CD8-positive, alpha-beta memory T cell (primary cell): ENCODE measurements at places on chromosomes 4 and X. TPM values are rescaled to one million over a fixed set of nuclear protein-coding genes. Genes with fewer than 3 reads are reported as not detected.
A peak's percentile ranks its signal among the peaks of the same experiment; 100 is the strongest.

GRCh38 chr4:4271912-4272311, 18.0 kb downstream of the LYAR start:
- peaks cover 21% of the 10 kb centered on the region for H3K4me1 ChIP-seq
- DNase-seq, result no peak
- no peaks in the 10 kb centered on the region for H3K27me3 ChIP-seq
- H3K36me3 ChIP-seq, result peaks cover 33% of the 10 kb centered on the region

GRCh38 chrX:24241822-24242648, 71.8 kb downstream of the SUPT20HL2 start:
- H3K27ac ChIP-seq, result no peak overlapping the region
- no peaks in the 10 kb centered on the region for H3K27me3 ChIP-seq
- peak; percentile 22 for DNase-seq
- H3K4me1 ChIP-seq, result no peaks in the 10 kb centered on the region
- H3K4me3 ChIP-seq, result no peak overlapping the region

DNA sequence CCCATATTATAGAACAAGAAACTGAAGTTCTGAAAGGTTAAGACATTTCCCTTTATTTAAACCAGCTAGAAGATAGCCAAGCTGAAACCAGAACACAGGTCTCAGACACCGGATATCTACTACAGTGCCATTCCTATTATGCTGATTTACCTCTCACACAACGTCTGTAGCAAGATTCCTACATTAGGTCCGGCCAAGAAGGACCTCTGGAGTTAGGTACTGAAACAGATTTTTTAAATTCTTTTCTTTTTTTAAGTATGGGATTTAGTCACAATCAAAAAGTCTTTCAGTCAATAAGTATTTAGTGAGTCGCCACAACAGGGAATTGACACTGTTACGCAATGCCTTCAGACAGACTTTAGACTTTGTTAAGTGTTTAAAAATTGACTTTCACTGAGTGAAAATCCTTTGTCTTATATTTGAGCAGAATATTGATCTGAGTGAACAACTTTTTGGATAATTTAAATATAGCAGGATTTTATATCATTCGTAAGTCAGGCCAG, 26.5 kb upstream of the SPANXN4 start:
- H3K4me1 ChIP-seq, result no peaks in the 10 kb centered on the region
- no peak overlapping the region for H3K27ac ChIP-seq
- H3K4me3 ChIP-seq, result no peak overlapping the region

DNA sequence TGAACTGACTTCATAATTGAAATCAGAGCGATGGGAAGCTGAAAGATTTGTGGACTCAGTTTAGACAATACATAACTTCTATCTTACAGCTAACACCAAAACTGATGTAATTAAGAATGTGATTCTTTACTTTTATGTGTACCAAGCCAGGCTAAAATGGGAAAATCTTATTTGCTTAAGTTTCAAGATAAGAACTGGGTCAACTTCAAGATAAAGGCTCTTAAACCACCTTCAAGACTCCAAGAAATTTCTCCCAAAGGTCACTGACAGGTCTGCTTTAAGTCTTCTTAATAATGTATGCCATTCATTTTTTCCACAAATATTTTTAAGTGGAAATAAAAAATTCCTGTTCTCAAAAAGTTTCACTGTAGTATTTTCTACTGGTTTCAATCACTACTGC, 55.5 kb downstream of the DDX60 start:
- H3K4me3 ChIP-seq, result no peak overlapping the region
- no peak overlapping the region for H3K27ac ChIP-seq
- H3K4me1 ChIP-seq, result no peaks in the 10 kb centered on the region
- peaks cover 18% of the 10 kb centered on the region for H3K36me3 ChIP-seq

- peaks cover 7% of the 10 kb centered on the region for H3K4me1 ChIP-seq
- H3K27me3 ChIP-seq, result no peaks in the 10 kb centered on the region
- H3K4me3 ChIP-seq, result no peak overlapping the region
- H3K36me3 ChIP-seq, result no peaks in the 10 kb centered on the region
- no peak for DNase-seq
These were observed 123.6 kb upstream of the CPEB2 start for GRCh38 chr4:14878681-14879080.

- no peaks in the 10 kb centered on the region for H3K36me3 ChIP-seq
- no peak overlapping the region for H3K27ac ChIP-seq
- no peak overlapping the region for H3K4me3 ChIP-seq
- H3K4me1 ChIP-seq, result no peaks in the 10 kb centered on the region
- DNase-seq, result no peak
- H3K27me3 ChIP-seq, result no peaks in the 10 kb centered on the region
These were observed 47.4 kb upstream of the GPM6B start for GRCh38 chrX:13864264-13864663.

- no peaks in the 10 kb centered on the region for H3K4me1 ChIP-seq
- H3K36me3 ChIP-seq, result no peaks in the 10 kb centered on the region
- H3K27ac ChIP-seq, result no peak overlapping the region
- DNase-seq, result no peak
- no peaks in the 10 kb centered on the region for H3K27me3 ChIP-seq
These were observed 595.7 kb upstream of the EPHA5 start for GRCh38 chr4:66266035-66266434.

DNA sequence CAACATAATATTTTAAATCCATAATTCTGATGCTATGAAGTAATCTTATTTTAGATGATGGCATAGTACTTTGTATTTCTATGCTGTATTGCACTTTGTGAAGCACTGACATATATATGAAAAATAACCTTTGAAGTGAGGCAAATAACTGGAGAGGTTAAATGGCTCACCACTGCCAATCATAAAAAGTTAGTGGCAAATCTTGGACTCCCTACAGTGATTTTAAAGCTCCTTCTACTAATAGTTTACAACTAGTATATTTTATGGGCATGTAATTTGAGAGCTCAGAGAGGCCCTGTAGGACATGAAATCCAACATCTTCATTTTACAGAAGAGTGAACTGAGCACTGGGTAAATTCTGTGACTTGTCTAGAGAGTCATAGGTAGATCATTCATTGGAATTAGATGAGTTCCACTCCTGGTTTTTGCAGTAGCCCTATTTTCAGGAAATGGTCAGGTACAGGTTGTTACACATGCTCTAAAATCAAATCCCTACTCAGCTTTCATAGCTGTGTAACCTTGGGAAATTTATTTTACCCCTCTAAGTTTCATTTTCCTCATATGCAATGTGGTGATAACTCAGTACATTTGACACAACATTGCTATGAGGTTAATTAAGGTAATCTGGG, 804 bp upstream of the GC start:
- no peaks in the 10 kb centered on the region for H3K27me3 ChIP-seq
- H3K4me3 ChIP-seq, result no peak overlapping the region
- no peaks in the 10 kb centered on the region for H3K4me1 ChIP-seq
- no peaks in the 10 kb centered on the region for H3K36me3 ChIP-seq

GRCh38 chr4:53161787-53162433, 204.0 kb downstream of the SCFD2 start:
- H3K27ac ChIP-seq, result no peak overlapping the region
- no peak for DNase-seq
- no peak overlapping the region for H3K4me3 ChIP-seq
- no peaks in the 10 kb centered on the region for H3K4me1 ChIP-seq

GRCh38 chrX:129235903-129236302, 287.4 kb downstream of the SMARCA1 start:
- H3K4me1 ChIP-seq, result no peaks in the 10 kb centered on the region
- no peak overlapping the region for H3K4me3 ChIP-seq
- no peaks in the 10 kb centered on the region for H3K36me3 ChIP-seq

DNA sequence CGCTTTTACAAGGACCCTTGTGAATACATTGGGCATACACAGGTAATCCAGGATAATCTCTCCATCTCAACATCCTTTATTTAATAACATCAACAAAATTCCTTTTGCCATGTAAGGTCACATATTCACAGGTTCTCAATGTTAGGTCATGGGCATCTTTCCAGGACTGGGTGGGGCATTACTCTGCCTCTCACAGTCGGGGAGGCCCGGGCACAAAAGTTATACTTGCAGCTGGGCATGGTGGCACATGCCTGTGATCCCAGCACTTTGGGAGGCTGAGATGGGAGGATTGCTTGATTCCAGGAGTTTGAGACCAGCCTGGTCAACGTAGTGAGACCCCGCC, 93.7 kb upstream of the AP1S2 start:
- no peak overlapping the region for H3K4me3 ChIP-seq
- no peaks in the 10 kb centered on the region for H3K27me3 ChIP-seq
- H3K36me3 ChIP-seq, result no peaks in the 10 kb centered on the region
- no peaks in the 10 kb centered on the region for H3K4me1 ChIP-seq
- no peak overlapping the region for H3K27ac ChIP-seq

GRCh38 chr4:90064196-90064595, 63.0 kb upstream of the CCSER1 start:
- H3K4me3 ChIP-seq, result no peak overlapping the region
- no peak for DNase-seq
- no peaks in the 10 kb centered on the region for H3K36me3 ChIP-seq

DNA sequence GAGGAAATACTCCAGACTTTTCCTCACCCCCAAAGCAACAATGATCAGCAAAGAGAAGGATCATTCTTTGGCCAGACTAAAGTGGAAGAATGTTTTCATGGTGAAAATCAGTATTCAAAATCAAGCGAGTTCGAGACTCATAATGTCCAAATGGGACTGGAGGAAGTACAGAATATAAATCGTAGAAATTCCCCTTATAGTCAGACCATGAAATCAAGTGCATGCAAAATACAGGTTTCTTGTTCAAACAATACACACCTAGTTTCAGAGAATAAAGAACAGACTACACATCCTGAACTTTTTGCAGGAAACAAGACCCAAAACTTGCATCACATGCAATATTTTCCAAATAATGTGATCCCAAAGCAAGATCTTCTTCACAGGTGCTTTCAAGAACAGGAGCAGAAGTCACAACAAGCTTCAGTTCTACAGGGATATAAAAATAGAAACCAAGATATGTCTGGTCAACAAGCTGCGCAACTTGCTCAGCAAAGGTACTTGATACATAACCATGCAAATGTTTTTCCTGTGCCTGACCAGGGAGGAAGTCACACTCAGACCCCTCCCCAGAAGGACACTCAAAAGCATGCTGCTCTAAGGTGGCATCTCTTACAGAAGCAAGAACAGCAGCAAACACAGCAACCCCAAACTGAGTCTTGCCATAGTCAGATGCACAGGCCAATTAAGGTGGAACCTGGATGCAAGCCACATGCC, 89.7 kb downstream of the TET2 start:
- no peaks in the 10 kb centered on the region for H3K36me3 ChIP-seq
- no peaks in the 10 kb centered on the region for H3K27me3 ChIP-seq
- no peak overlapping the region for H3K4me3 ChIP-seq

GRCh38 chr4:109559625-109559982, 442 bp upstream of the MCUB start:
- peak overlapping the region; percentile 62 for H3K4me3 ChIP-seq
- DNase-seq, result no peak
- peak overlapping the region; percentile 92 for H3K27ac ChIP-seq
- no peaks in the 10 kb centered on the region for H3K36me3 ChIP-seq

- H3K4me1 ChIP-seq, result no peaks in the 10 kb centered on the region
- H3K4me3 ChIP-seq, result no peak overlapping the region
- no peak overlapping the region for H3K27ac ChIP-seq
- no peaks in the 10 kb centered on the region for H3K36me3 ChIP-seq
These were observed 708.1 kb downstream of the GLUD2 start for GRCh38 chrX:121755541-121755940.

DNA sequence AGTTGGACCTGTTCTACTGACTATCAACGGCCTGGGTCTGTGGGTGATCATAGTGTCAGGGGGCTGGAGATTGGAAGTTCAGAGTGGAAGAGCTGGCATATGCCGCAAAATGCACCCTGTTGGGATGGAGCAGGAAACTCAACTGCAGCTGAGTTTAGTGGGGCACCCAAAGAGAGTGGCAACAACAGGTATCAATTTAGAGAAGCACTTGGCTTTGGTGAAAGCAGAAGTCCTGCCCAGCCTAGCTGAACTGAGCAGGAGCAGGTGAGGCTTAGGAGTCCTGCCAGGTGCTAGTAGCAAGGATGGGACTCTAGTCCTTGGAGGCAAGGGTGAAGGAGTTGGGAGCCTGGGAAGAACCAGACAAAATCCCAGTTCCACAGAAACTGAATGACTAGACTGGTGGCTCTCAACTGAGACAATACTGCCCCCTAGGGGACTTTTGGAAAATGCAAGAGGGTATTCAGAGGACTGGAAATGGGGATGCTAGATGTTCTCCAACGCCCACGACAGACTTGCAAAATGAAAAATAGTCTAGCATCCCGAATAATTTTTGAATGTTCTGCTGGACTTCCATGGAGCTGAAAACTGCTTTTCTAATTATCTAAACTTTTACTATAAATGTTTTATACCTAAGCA, 49.4 kb downstream of the RTL9 start:
- no peaks in the 10 kb centered on the region for H3K4me1 ChIP-seq
- no peaks in the 10 kb centered on the region for H3K36me3 ChIP-seq
- H3K27me3 ChIP-seq, result no peaks in the 10 kb centered on the region
- DNase-seq, result peak; percentile 38
- no peak overlapping the region for H3K27ac ChIP-seq
- H3K4me3 ChIP-seq, result no peak overlapping the region

GRCh38 chrX:23938690-23939089, 30.9 kb downstream of the CXorf58 start:
- DNase-seq, result no peak
- no peak overlapping the region for H3K4me3 ChIP-seq
- no peaks in the 10 kb centered on the region for H3K36me3 ChIP-seq
- H3K27ac ChIP-seq, result no peak overlapping the region

DNA sequence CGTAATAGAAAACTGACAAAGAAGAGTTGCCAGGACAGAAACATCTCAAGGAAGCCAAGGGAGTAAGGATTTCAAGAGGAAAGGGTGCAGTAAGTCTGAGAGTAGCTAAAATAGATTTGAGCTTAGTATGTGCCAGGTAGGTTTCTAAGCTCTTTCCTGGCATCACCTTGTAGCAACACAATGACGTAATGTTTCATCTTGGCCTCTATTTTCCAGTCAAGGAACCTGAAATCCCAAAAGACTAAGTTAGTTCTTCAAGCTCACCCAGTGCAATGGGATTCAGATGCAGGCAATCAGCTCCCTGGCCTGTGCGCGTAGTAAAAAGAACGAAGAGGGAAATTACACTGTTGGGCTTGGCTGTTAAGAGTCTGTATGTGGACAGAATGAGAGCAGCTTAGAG, 586.5 kb upstream of the TENM3 start:
- H3K4me1 ChIP-seq, result no peaks in the 10 kb centered on the region
- H3K36me3 ChIP-seq, result no peaks in the 10 kb centered on the region
- DNase-seq, result no peak
- no peak overlapping the region for H3K27ac ChIP-seq
- H3K4me3 ChIP-seq, result no peak overlapping the region
- H3K27me3 ChIP-seq, result no peaks in the 10 kb centered on the region

- no peak overlapping the region for H3K4me3 ChIP-seq
- no peaks in the 10 kb centered on the region for H3K36me3 ChIP-seq
- H3K27me3 ChIP-seq, result no peaks in the 10 kb centered on the region
- no peak for DNase-seq
- no peaks in the 10 kb centered on the region for H3K4me1 ChIP-seq
These were observed 242.1 kb downstream of the ADAMTS3 start for GRCh38 chr4:72326692-72327632.

ALB gene
- not detected for polyA plus RNA-seq

MTNR1A gene
- not detected for polyA plus RNA-seq

ARSJ gene
- 0.37 TPM for polyA plus RNA-seq

PFKFB1 gene
- not detected for polyA plus RNA-seq

MAGIX gene
- polyA plus RNA-seq, result 0.25 TPM

APOOL gene
- 3.3 TPM for polyA plus RNA-seq

MED12 gene
- 19.0 TPM for polyA plus RNA-seq

ITIH6 gene
- polyA plus RNA-seq, result not detected

PASD1 gene
- not detected for polyA plus RNA-seq

DNAAF6 gene
- polyA plus RNA-seq, result not detected
